ENCODE measurements at places on chromosomes 16 and 17. TPM values are rescaled to one million over a fixed set of nuclear protein-coding genes. Genes with fewer than 3 reads are reported as not detected.

DNA sequence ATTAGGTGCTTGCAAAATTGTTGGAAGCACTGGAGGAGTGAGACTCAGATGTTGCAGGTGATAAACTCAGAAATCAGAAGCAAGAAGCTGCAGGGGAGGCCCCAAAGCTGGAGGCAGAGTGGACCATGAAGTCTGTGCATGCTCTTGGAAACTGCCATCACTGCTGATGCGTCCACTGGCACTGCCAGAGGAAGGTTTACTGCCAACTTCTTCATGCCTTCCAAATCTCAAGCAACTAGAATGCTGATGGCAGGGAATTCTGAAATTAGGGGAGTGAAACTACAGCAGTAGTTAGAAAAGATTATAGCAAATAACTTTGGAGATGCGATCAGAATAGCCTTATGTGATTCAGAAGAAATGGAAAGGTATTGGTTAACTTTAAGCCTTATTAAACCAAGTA lies 277.1 kb upstream of the SDK2 start:
- DNase-seq = no peak
- H3K27ac ChIP-seq = no peak overlapping the region
- peaks cover 6% of the 10 kb centered on the region for H3K27me3 ChIP-seq
- H3K4me3 ChIP-seq = no peak overlapping the region

GRCh38 chr17:14321476-14321949 lies 20.6 kb downstream of the HS3ST3B1 start:
- peaks cover 5% of the 10 kb centered on the region for H3K36me3 ChIP-seq
- no peak overlapping the region for H3K27ac ChIP-seq
- H3K4me3 ChIP-seq = peak overlapping the region; percentile 27
- peaks cover 26% of the 10 kb centered on the region for H3K27me3 ChIP-seq
- no peak for DNase-seq

GRCh38 chr16:66695935-66696668 lies 441 bp downstream of the CMTM4 start:
- H3K36me3 ChIP-seq = no peaks in the 10 kb centered on the region
- H3K27ac ChIP-seq = peak overlapping the region; percentile 65
- DNase-seq = peak; percentile 73
- H3K4me1 ChIP-seq = peaks cover 12% of the 10 kb centered on the region
- peaks cover 3% of the 10 kb centered on the region for H3K27me3 ChIP-seq

The RAB26 gene
- total RNA-seq = 9.9 TPM

- no peaks in the 10 kb centered on the region for H3K27me3 ChIP-seq
- H3K4me3 ChIP-seq = peak overlapping the region; percentile 49
- no peaks in the 10 kb centered on the region for H3K36me3 ChIP-seq
- H3K27ac ChIP-seq = peak overlapping the region; percentile 54
- H3K4me1 ChIP-seq = peaks cover 12% of the 10 kb centered on the region
- DNase-seq = no peak
Measured at GRCh38 chr17:51427856-51428255, 167.5 kb downstream of the UTP18 start.

DNA sequence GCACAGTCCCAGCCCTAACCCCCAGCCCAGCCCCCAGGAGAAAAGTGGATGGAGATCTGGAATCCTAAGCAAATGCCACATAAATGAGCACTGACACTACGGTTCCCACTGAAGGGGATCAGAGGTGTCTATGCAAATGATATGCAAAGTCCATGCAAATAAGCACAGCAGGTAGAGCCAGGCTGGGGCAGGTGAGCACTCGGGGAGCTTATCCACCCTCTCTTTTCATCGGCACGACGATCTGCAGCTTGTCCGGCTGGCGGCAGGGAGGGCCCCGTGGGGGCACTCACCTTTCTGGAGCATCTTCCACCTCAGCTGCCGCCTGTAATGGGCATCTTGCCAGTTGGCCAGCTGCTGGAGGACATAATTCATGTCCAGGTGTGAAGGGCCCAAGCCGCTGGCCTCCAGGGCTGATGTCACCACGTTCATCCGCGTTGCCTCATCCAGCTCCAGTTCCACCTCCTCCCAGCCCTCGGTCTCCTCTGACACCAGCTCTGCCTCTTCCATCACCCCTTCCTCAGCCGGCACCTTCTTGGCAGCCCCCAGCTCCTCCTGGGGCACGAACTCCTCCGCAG lies 9.9 kb downstream of the HAP1 start:
- H3K36me3 ChIP-seq = no peaks in the 10 kb centered on the region
- H3K4me1 ChIP-seq = no peaks in the 10 kb centered on the region
- no peak overlapping the region for H3K27ac ChIP-seq
- H3K27me3 ChIP-seq = peaks cover 2% of the 10 kb centered on the region
- H3K4me3 ChIP-seq = no peak overlapping the region

The FGF11 gene
- 21.8 TPM for total RNA-seq

DNA sequence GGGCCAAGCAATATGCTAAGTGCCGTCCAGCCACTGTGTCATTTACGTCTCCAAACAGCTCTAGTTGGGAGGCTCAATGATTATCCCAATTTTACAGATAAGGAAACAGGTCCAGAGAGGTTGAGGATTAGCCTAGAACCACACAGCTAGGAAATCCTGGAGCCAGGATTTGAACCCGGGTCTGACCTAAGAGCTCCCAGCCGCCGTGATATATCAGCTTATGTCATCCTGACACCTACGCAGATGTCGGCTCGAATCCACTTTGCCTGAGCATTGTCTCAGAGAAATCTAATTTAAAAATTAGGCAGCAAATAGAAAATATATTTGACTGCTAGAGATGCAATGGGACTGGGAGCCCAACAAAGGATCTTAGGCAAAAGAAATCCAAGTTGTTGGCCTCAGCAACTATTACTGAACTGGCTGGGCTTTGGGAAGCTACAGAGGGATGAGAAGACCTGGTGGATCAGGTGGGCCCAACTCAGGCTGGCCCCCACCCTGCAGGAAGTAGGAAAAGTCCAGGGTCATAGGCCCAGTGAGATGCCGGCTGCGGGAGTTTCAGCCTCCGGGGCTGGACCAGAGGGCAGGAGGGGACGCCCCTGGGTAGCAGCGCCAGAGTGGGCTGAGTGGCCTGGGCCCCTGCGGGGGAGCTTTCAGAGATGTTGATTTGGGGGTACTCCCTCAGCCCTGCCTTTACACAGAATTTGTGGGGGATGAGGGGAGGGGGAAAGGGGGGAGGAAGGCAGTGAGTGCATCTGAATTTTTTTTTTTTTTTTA lies 35.1 kb upstream of the IL21R start:
- no peak overlapping the region for H3K4me3 ChIP-seq
- peaks cover 3% of the 10 kb centered on the region for H3K4me1 ChIP-seq
- no peak for DNase-seq
- H3K27me3 ChIP-seq = no peaks in the 10 kb centered on the region
- H3K36me3 ChIP-seq = peaks cover 4% of the 10 kb centered on the region

DNA sequence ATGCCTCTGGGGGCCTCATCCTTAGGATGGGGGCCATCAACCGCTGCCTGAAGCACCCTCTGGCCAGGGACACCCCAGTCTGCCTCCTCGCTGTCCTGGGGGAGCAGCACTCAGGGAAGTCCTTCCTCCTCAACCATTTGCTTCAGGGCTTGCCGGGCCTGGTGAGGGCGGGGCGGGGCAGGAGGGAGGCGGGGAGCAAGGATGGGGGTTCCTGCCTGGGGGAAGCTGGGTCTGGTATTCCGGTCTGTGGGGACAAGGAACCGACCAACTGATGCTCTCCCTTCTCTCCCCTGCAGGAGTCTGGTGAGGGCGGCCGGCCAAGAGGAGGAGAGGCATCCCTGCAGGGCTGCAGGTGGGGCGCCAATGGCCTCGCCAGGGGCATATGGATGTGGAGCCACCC lies 2.0 kb downstream of the RNF112 start:
- DNase-seq = no peak
- no peak overlapping the region for H3K4me3 ChIP-seq
- no peak overlapping the region for H3K27ac ChIP-seq
- H3K27me3 ChIP-seq = peaks cover 10% of the 10 kb centered on the region
- no peaks in the 10 kb centered on the region for H3K36me3 ChIP-seq

DNA sequence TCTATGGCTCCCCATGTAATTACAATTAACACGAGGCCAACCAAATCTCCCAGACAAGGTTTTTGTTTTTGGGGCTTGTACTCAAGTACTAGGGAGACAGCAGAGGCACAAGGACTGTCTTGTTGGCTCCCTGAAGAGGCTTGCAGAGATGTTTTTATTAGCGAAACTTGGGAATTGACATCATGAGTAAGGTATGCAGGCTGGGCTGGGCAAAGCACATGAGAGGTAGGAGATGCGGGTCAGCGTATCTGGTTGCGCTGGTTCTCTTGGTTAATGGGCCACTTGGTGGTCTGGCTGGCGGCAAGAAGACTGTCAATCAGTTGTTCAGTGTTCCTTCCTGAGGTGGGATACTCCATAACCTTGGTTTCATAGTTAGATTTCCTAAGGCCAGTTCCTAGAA lies 28.9 kb downstream of the LCMT1 start:
- peaks cover 22% of the 10 kb centered on the region for H3K36me3 ChIP-seq
- no peaks in the 10 kb centered on the region for H3K4me1 ChIP-seq
- peak overlapping the region; percentile 81 for H3K27ac ChIP-seq

- no peak overlapping the region for H3K27ac ChIP-seq
- H3K36me3 ChIP-seq = no peaks in the 10 kb centered on the region
- H3K27me3 ChIP-seq = no peaks in the 10 kb centered on the region
- H3K4me1 ChIP-seq = no peaks in the 10 kb centered on the region
- H3K4me3 ChIP-seq = no peak overlapping the region
Measured at GRCh38 chr16:63530208-63530607, 1494.0 kb upstream of the CDH8 start.

- H3K36me3 ChIP-seq = peaks cover 3% of the 10 kb centered on the region
- no peak for DNase-seq
- no peaks in the 10 kb centered on the region for H3K4me1 ChIP-seq
Measured at GRCh38 chr16:17002565-17002964, 468.2 kb downstream of the XYLT1 start.

The PSMD7 gene
- 98.7 TPM for total RNA-seq

- no peaks in the 10 kb centered on the region for H3K36me3 ChIP-seq
- DNase-seq = no peak
- no peak overlapping the region for H3K27ac ChIP-seq
Measured at GRCh38 chr17:35895636-35896587, 15.8 kb upstream of the CCL5 start.

- H3K4me3 ChIP-seq = no peak overlapping the region
- peaks cover 7% of the 10 kb centered on the region for H3K27me3 ChIP-seq
- H3K4me1 ChIP-seq = no peaks in the 10 kb centered on the region
- DNase-seq = no peak
- no peaks in the 10 kb centered on the region for H3K36me3 ChIP-seq
- no peak overlapping the region for H3K27ac ChIP-seq
Measured at GRCh38 chr16:77613095-77613494, 109.2 kb upstream of the NUDT7 start.

The CNGB1 gene
- total RNA-seq = 2.3 TPM

GRCh38 chr16:88804552-88805339 lies 1.2 kb downstream of the CDT1 start:
- no peaks in the 10 kb centered on the region for H3K36me3 ChIP-seq
- H3K27ac ChIP-seq = no peak overlapping the region
- H3K4me3 ChIP-seq = peak overlapping the region; percentile 83
- DNase-seq = no peak

- DNase-seq = no peak
- H3K36me3 ChIP-seq = no peaks in the 10 kb centered on the region
- H3K4me1 ChIP-seq = peaks cover 16% of the 10 kb centered on the region
- peaks cover 26% of the 10 kb centered on the region for H3K27me3 ChIP-seq
- H3K27ac ChIP-seq = no peak overlapping the region
Measured at GRCh38 chr17:79505199-79505598, 105.7 kb downstream of the RBFOX3 start.

DNA sequence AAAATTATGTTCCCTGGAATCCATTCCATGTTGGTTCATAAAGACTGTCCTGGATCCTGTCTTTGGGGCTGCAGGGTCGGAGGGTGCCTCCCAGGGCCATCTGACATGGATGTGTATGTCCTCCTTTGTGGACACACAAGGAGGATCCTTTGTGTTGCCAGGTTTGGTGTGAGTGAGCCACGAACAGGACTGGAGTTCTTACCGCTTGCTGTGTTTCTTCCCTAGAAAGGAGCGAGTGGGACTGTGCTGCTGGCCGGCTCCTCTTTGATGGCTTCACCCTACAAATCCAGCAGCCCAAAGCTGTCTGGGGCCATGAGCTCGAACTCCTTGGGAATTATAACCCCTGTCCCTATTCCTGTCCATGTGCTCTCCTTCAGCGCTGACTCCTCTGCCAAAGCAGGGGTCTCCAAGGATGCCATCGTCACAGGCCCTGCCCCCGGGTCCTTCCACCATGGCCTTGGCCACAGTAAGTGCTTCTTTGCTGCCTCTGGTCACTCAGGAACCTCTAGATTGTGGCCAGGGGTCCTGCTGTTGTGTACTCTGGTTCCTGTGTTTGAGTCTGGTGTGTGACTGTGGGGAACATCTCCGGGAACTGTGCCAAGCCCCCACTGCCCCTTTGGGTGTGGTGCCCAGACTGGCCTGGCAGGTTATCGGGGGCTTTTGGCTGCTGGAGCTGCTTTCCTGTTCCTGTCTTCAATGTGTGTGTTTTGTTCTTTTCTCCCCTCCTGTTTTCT lies 29.5 kb downstream of the UBN1 start:
- peaks cover 21% of the 10 kb centered on the region for H3K36me3 ChIP-seq
- H3K4me1 ChIP-seq = no peaks in the 10 kb centered on the region
- H3K27ac ChIP-seq = peak overlapping the region; percentile 63
- no peak overlapping the region for H3K4me3 ChIP-seq
- no peak for DNase-seq

DNA sequence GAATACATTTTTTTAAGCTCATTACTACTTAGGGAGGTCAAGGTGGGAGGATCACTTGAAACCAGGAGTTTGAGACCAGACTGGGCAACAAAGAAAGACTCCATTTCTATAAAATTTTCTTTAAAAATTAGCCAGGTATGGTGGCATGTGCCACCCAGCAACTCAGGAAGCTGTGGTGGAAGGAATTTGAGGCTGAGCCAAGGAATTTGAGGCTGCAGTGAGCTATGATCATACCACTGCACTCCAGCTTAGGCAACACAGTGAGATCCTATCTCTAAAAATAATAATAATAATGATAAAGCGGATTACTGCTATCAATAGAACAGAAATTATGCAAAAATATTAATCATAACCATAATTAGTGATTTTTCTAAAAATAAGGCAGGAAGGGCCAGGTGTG lies 170.3 kb downstream of the COPRS start:
- peaks cover 11% of the 10 kb centered on the region for H3K4me1 ChIP-seq
- H3K27ac ChIP-seq = no peak overlapping the region
- H3K4me3 ChIP-seq = no peak overlapping the region
- H3K27me3 ChIP-seq = peaks cover 4% of the 10 kb centered on the region
- DNase-seq = no peak
- no peaks in the 10 kb centered on the region for H3K36me3 ChIP-seq

- H3K27ac ChIP-seq = peak within 1 kb of the TSS; percentile 86
- H3K4me1 ChIP-seq = peaks cover 30% of the 10 kb centered on the region
- peaks cover 64% of the 10 kb centered on the region for H3K27me3 ChIP-seq
- peaks cover 4% of the 10 kb centered on the region for H3K36me3 ChIP-seq
- no peak for DNase-seq
Measured at GRCh38 chr17:7439462-7440112, at the start of gene FGF11. FGF11 (plus strand) TSS chr17:7439512; CDS start chr17:7439621, 109 bp downstream.

- no peaks in the 10 kb centered on the region for H3K4me1 ChIP-seq
- H3K27me3 ChIP-seq = peaks cover 4% of the 10 kb centered on the region
- no peak for DNase-seq
- H3K4me3 ChIP-seq = no peak overlapping the region
- H3K27ac ChIP-seq = no peak overlapping the region
Measured at GRCh38 chr16:79826732-79827475, 226.4 kb upstream of the MAF start.

- H3K4me1 ChIP-seq = peaks cover 8% of the 10 kb centered on the region
- no peaks in the 10 kb centered on the region for H3K36me3 ChIP-seq
- H3K27me3 ChIP-seq = peaks cover 2% of the 10 kb centered on the region
Measured at GRCh38 chr17:14749269-14749668, 448.4 kb downstream of the HS3ST3B1 start.

The NPIPA1 gene
- 84.4 TPM for total RNA-seq

The TOM1L1 gene
- 46.7 TPM for total RNA-seq

Data from type B pancreatic cell (in vitro differentiated cells).